AG04449 (cell line): ENCODE measurements at places on chromosomes 3 and 15.

DNA sequence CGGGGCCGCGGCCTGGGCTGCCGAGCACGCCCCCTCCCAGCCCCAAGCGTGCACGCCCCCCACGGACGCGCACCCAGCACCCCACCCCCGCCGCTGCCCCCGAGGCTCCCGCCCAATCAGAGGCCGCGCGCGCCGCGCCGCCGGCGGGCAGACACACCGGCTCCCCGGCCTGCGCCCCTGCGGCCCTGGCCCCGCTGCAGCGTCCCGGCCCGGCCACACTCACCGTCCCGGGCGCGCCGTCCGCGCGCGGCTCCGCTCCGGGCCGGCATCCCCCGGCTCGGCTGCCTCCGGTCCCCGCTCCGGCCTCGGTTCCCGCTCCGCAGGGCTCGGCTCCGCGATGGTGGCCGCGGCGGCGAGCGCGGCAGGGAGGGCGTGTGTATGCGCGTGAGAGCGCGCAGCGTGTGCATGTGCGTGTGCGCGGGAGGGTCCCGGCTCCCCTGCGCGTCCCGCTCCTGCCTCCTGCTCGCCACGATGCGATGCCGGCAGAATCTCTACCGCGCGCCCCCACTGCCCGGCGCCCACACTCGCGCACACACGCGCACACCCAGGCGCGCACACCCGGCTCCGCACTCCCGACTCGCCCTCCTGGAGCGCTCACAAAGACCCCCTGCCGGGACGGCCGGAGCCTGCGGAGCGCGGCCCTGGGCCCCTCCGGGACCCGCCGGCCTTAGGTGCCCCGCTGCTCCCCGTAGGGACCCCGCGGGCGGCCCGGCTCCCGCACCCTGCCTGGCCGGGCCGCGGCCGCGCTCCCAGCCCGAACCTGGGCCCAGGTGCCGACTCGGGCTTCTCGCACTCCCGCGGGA lies 186.5 kb upstream of the LINGO1 start:
- DNase-seq, result no peak

DNA sequence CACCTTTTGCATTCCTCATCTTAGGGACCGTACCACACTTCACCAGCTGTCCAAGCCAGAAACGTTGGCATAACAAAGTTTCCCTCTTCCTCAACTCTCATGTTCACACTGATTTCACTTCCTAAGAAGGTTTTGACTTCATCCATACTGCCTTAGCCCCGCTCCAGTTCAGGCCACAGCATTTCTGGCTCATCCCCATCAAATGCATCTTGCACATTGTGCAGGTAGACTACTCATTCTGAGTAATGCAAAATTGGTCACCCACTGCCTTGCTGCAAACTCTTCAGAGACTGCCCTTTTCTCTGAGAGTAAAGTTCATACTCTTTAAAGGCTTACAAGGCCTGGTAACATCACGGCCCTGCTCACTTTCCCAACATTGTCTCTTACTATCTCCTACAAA lies 8.8 kb downstream of the NUSAP1 start:
- DNase-seq, result no peak

- no peak for DNase-seq
Measured at GRCh38 chr3:154919226-154919625, 160.9 kb upstream of the MME start.

DNA sequence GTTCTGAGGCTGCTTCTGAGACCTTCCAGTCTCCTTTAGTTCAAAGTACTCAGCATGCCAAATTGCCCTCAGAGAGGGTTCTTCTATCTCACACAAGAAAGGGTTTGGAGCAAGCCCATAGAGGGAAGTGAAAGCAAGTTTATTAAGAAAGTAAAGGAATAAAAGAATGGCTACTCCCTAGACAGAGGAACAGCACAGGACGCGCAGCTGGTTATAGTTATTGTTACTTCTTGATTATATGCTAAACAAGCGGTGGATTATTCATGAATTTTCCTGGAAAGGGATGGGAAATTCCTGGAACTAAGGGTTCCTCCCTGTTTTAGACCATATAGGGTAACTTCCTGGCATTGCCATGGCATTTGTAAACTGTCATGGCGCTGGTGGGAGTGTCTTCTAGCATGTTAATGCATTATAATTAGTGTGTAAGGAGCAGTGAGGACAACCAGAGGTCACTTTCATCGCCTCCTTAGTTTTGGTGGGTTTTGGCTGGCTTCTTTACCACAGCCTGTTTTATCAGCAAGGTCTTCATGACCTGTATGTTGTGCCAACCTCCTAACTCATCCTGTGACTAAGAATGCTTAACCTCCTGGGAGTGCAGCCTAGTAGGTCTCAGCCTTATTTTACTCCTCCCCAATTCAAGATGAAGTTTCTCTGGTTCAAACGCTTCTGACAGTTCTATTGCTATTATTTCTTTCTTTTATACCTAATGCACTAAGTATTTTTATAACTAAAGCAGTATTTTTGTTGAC lies 26.3 kb downstream of the SCN11A start:
- DNase-seq, result no peak

DNA sequence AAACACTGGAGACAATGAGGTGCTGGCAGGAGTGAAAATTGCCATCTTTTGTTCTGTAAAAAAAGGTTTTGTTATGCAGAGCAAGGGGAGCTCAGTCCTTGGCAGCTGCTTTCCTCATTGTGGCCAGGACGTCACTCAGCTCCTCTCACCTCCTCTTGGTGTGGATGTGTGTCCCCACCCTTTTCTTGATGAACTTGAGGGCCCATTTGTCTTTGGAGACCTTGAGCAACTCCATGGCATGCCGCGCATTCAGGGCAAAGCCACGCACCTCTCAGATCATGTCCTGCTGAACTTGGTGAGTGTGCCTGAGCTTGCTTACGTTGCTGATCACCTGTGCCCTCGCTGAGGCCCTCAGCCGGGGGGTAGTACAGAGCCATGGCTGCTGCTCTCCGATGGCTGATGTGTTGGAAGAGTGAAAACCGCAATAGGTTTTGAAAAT lies 24.5 kb upstream of the BDH1 start:
- DNase-seq, result no peak

- no peak for DNase-seq
Measured at GRCh38 chr3:5160321-5160720, 27.2 kb upstream of the EDEM1 start.

DNA sequence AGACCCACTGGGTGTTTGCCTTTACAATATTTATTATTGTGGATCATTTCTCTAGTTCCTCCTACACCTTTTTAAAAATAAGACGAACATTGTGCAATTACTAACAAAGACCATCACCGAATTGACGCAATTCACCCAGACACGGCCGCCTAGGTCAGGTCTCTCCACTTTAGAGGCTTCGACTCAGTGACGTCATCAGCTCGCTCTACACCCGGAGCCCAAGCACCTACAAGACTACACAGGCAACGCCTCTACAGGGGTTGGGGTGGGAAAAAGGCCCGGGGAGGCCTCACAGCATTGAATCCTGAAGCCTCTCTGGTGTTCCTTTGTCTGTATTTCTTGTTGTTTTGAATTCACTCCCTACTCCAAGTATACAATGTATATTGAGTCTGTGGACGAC lies 16.6 kb downstream of the ZIC4 start:
- no peak for DNase-seq

GRCh38 chr15:91983729-91984340 lies 130.3 kb downstream of the SLCO3A1 start:
- no peak for DNase-seq

DNA sequence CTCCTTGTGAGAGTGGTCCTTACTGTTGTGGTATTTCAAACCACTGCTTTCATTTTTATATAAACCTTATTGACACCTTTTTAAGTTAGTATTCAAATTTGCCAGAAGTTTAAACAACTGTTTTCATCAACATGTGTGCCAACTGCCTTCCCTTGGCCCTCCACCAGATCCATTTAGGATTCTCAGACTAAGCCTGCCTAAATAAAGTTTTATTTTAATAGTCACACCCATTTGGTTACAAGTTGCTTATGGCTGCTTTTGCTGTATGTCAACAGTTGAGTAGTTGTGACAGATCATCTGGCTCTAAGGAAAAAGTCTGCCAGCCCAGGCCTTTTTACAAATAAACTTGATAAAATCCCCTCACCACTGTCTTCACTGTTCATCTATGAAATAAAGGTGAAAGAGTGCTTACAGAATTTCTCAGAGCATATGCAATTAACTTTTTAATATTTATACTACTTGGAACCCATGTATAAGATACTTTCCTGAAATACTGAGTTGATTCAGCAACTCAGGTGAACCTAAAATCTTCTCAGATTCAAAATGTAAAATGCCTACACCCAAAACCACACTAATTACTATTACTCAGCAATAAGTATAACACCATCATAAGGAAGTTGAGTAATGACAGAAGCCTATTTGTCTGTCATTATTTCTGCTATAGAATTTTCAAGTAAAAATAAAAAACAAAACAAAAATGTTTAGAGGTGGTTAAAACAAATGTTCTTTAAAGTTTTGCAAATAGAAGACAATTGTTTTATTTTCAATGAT lies 35.1 kb downstream of the PEAK1 start:
- no peak for DNase-seq

- no peak for DNase-seq
Measured at GRCh38 chr3:122253581-122253980, 70.1 kb downstream of the CASR start.

DNA sequence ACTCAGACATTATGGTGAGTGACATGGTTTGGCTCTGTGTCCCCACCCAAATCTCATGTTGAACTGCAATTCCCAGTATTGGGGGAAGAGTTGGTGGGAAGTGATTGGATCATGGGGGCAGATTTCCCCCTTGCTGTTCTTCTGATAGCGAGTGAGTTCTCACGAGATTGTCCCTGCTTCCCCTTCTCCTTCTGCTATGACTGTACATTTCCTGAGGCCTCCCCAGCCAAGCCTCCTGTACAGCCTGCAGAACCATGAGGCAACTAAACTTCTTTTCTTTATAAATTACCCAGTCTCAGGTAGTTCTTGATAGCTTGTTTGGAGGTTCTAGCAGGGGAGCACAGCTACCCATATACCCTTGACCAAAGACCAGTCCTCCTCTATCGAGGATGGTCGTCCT lies 45.9 kb downstream of the ADAM10 start:
- no peak for DNase-seq
